ENCODE measurements at places on chromosomes 1 and 21. TPM values are rescaled to one million over a fixed set of nuclear protein-coding genes. Genes with fewer than 3 reads are reported as not detected.

- no peak for DNase-seq
Observed at GRCh38 chr1:27445177-27445936, 44.6 kb downstream of the WASF2 start.

- no peak for DNase-seq
Observed at GRCh38 chr1:65104854-65105534, 43.0 kb upstream of the AK4 start.

- no peak for DNase-seq
Observed at GRCh38 chr1:225354906-225355305, 72.9 kb downstream of the LBR start.

DNA sequence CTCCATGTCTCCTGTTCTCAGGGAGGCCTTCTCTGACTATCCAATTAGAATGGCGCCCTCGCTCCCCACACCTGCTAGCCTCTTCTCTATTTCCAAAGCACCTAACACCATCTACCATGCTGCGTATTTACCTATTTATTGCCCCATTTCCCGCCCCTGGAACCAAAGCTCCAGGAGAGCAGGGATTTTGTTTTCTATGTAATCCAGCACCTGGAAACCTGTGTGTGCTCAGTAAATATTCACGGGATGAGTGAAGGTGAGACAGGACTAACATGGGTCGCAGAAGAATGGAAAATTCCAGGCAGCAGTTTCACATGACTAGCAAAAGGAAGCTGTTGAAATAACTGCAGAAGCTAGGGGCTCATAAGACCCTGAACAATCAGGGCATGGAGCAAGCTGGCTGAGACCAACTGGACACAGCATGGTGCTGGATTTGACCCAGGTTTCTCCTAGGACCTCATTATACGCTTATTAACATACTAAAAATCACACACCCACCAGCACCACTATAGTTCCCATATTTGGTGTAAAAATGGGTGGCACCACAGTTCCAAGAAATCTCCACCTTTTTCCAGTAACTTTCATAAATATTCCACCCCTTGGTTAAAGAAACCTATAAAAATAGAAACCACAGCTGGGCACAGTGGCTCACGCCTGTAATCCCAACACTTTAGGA is 15.1 kb upstream of the TENT5B start:
- DNase-seq: peak; percentile 28

Gene NBPF19
- total RNA-seq: 11.1 TPM

Gene PRKAA2
- total RNA-seq: 9.1 TPM

GRCh38 chr1:40921981-40922677 is 57.4 kb upstream of the CTPS1 start:
- no peak for DNase-seq

- peak; percentile 71 for DNase-seq
Observed at GRCh38 chr21:36698385-36698980, 432 bp upstream of the SIM2 start.

- no peak for DNase-seq
Observed at GRCh38 chr21:34536311-34536710, 24.3 kb upstream of the KCNE1 start.
